Activated naive CD8-positive, alpha-beta T cell treated with anti-CD3 and anti-CD28 coated beads for 36 hours (primary cell): ENCODE measurements at places on chromosomes 16 and 17.

DNA sequence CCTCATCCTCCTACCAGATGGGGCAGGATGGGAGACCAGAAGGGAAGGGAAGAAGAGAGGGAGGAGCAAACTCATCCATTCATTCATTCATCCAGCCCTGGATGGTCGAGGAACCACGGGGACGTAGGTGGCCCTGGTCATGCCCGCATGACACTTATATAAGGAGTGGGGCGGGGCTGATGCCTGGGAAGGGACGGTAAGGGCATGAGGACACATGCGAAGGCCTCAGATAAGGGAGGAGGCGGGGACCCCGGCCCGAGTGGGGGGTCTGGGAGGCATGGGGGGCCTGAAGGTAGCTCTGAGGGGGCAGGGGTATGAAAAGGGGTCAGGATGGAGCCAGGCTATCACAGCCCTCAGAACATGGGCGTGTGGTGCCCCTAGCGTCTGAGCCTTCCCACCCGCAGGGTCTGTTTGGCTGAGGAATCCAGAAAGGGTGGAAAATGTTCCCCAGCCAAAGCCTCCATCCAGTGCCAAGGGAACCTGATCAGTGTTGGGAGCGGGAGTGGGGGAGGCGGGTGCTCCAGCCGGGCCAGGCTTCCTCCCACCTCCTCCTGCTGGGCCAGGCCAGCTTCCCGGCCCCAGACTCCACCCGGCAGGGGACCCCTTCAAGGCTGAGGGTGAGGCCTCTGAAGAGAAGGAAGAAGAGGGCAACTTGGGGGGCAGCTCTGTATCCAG is 17.6 kb upstream of the CD79B start:
- DNase-seq, result no peak

DNA sequence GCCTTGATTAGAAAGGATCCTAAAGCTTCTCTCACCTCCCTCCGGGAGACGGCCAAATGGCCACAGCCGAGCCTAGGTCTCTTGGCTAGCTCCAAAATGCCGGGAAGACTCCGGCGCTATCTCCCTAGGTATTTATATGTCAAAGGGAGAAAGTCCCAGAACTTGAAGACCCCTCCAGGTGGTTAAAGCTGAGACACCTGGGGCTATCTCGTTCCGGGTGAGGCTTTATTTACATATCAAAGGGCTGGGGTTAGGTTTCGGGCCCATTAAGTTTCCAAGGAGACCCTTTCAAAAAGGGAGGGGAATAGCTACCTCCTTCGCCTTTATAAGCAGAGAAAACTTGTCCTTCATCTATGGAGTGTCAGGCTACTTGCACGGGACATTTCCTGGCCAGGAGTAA is 70.9 kb upstream of the KIFC3 start:
- no peak for DNase-seq

- no peak for DNase-seq
Observed at GRCh38 chr17:16929035-16929680, 42.8 kb downstream of the TNFRSF13B start.

DNA sequence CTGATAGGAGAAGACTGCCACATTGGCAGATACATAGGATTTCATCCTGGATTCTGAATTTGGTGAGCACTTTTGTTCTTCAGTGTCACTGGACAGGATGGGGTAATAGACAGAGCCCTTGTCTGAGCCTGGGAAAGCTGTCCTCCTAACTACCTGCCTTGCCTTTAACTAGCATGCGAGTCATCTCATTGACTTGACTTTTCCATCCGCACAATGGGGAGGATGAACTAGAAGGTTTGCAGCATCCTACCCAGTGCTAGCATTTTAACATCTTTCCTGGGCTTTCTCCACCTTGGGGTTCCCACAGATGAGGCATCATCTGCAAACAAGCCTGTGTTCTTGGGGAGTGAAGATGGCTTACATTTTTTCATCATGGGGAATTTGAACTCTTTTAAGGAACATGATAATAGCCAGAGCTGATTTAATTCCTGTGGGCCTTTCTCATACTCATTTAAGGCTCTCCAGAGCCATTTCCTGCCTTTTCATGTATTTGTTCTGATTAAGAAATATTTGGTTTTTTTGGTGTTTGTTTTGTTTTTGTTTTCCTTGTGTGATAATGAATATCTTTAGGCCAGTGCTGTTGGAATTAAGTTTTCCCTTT is 139.5 kb downstream of the MSI2 start:
- no peak for DNase-seq

- DNase-seq, result no peak
Observed at GRCh38 chr16:66130296-66130905, 236.1 kb upstream of the CDH5 start.

- no peak for DNase-seq
Observed at GRCh38 chr16:81094771-81095251, 1.4 kb downstream of the GCSH start.

- DNase-seq, result no peak
Observed at GRCh38 chr16:85081038-85081437, 31.2 kb downstream of the CIBAR2 start.

DNA sequence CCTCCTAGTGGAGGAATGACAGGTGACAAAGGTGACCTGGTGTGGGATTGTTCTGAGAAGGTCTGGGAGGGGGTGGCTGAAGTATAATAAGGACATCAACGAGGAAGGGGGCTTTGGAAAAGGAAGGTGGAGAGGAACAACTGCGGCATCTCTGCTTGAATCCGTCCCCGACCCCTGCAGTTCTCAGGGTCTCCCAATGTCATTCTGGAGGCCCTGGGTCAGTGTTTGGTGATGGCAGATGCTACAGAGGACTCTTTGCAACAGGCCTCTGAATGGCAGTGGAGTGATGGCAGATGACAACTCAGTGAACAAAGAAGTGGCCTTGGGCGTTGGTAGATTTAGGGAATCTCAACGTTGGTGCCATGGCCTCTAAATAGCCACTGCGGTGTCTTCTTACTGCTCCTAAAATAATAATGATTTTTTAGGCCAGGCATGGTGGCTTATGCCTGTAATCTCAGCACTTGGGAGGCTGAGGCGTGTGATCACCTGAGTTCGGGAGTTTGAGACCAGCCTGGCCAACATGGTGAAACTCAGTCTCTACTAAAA is 1.3 kb downstream of the ENGASE start:
- no peak for DNase-seq
